ENCODE measurements at places on chromosomes 6 and 20.

GRCh38 chr6:30885999-30886896 is 1.9 kb downstream of the DDR1 start:
- no peak for DNase-seq

- DNase-seq = no peak
These were observed 16.0 kb upstream of the CCDC167 start for GRCh38 chr6:37515712-37516075.

DNA sequence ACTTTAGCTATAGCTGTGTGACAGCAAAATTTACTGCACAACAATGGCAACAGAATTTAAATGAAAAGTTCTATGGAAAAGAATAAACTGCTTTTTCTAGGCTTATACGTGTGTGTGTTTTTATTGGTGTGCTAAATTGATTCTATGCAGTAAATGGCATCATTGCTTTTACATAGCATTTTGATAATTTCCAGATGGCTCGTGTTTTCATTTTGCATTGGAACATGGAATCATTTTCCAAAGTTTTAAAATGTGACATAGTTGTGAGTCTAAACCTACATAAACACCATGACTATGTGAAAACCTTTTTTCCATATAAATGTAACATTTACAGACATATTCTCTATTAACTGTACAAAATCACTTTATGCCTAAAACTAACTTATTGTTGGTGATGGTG is 127.8 kb downstream of the SIM1 start:
- DNase-seq = no peak

DNA sequence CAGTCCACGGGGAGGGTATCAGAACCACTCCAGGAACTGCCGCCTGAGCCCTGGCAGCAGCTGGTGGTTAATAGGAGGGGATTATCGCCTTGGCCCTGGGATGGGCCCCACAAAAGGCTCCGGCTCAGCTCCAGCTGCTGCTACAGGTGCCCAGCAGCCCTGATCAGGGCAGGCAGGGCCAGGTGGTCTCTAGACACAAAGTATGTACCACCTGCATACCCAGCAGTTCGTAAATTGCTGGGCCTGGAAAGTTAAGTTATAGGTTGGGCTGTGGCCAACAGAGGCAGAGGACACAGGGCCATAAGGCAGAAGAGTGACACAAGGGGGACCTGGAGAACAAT is 35.1 kb downstream of the RRBP1 start:
- no peak for DNase-seq

- no peak for DNase-seq
These were observed 3.6 kb upstream of the MDFI start for GRCh38 chr6:41634657-41635056.

- no peak for DNase-seq
These were observed 141.6 kb downstream of the EYA2 start for GRCh38 chr20:47036091-47036870.

DNA sequence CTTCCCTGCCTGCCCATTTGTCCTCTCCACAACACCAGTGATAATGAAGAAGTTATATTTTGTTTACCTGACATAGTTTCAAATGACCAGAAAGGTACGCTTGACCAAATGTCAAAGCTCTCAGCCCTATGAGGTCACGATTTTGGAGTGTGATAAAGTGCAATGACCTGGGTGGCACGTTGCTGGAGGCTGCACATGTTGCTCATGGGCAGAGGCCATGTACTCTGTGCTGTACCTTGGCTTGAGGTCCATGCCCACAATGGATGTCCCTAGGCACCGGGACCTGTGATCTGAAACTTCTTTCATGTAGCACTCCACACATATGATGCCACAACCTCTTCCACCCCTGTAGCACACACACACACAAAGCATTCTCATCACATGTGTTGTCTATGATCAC is 164.0 kb upstream of the HEY2 start:
- no peak for DNase-seq

DNA sequence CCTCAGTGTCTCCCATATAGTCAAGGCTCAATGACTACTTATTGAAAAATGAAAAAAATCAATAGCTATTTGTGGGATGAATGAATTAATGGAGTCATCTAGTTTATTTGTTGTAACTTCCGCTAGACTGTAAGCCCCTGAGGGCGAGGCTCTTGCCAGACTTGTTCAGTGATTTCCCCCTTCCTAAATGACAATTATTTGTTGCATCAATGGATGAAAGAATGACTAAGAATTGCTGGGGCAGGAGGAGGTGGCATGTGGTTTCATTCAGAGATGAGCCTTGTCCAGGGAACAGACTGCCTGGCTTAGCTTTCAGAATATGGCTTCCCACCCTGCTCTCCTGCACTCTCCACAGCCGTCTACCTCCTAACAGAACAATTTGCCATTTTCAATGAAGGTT is 1.1 kb upstream of the PRELID3B start:
- DNase-seq = no peak

DNA sequence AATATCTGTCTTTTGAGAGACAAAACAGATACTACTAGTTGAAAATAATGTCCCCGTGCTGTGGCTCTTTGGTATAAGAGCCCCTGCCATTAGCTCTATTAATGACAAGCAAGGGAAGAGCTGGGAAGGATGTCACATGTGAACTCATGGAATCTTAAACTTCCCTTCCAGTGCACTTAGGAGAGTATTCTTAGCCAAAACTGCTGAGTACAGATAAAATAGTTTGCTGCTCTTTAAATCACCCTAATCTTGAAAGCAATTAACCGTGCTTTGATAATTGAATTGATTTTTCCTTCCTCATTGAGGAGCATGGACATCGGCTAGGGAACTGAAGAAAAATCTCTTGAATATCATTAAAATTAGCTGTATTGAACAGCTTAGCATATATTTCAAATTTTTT is 91.7 kb downstream of the SLC35B3 start:
- no peak for DNase-seq

DNA sequence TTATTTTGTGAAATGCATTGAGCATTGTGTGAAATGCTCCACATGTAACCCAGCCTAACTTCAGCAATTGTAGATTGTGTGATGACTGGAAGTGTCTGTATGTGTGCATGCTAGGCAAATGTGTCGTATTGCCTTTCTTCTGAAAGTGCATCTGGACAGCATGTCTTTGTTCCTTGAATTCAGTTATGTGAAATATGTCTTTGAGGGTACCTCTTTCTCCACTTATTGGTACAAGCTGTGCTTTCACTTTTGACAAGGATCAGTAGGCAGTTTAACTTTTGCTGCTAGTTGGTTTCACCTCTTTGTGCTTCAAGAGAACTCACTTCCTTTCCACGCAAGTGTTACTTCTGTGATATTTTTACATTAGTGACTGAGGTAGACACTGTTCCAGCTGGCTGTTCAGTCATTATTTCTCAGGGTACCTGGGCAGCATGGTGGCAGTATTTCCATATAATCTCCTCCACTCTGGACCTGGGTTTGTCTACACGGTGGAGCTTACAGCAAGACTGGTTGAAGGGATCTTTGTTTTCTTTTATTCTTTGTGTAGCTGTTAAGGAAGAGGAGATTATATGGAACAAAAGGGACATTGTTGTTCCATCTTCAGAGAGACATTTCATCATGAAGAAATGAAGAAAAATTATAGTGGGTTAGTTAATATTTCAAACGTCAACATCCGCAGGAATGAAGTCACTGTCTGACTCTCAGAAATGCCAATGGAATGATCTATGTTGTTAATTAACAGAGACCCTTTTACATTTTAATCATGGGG is 175.4 kb downstream of the UTRN start:
- no peak for DNase-seq

All from activated gamma-delta T cell (primary cell).